ENCODE measurements at places on chromosomes 5 and 9.
A peak's percentile ranks its signal among the peaks of the same experiment; 100 is the strongest.

GRCh38 chr5:119330367-119331183 is 25.2 kb upstream of the TNFAIP8 start:
- H3K4me3 ChIP-seq: peak overlapping the region; percentile 44
- peak overlapping the region; percentile 94 for H3K27ac ChIP-seq
- H3K36me3 ChIP-seq: peaks cover 54% of the 10 kb centered on the region

DNA sequence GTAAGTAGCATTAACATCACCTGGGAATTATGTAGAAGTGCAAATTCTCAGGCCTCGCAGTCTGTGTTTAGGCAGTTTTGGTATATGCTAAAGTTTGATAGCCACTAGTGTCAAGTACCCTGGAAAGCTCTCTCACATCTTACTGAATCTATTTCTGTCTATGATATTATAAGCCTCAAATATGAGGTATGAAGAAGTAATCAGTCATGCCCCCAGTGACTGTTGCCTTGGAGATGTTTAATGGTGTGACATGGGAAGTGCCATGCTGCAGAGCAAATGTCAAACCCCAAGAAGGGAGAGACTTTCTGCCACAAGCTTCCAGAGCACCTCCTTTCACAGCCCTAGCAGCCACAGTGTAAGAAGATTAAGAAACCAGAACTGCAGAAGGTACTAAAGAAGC is 9.8 kb upstream of the PDE8B start:
- H3K4me1 ChIP-seq: peaks cover 2% of the 10 kb centered on the region
- no peak for DNase-seq
- H3K36me3 ChIP-seq: peaks cover 3% of the 10 kb centered on the region
- no peak overlapping the region for H3K4me3 ChIP-seq
- H3K27ac ChIP-seq: no peak overlapping the region
- H3K27me3 ChIP-seq: peaks cover 29% of the 10 kb centered on the region

GRCh38 chr9:80932947-80933780 is 756.2 kb downstream of the TLE1 start:
- no peak overlapping the region for H3K4me3 ChIP-seq
- H3K27me3 ChIP-seq: no peaks in the 10 kb centered on the region
- H3K27ac ChIP-seq: no peak overlapping the region

- H3K36me3 ChIP-seq: peaks cover 13% of the 10 kb centered on the region
- DNase-seq: no peak
- H3K4me3 ChIP-seq: no peak overlapping the region
- H3K27me3 ChIP-seq: no peaks in the 10 kb centered on the region
Observed at GRCh38 chr9:77987880-77988525, 43.6 kb downstream of the GNAQ start.

- H3K36me3 ChIP-seq: peaks cover 3% of the 10 kb centered on the region
- H3K27ac ChIP-seq: no peak overlapping the region
- peaks cover 2% of the 10 kb centered on the region for H3K27me3 ChIP-seq
- no peak overlapping the region for H3K4me3 ChIP-seq
- no peak for DNase-seq
Observed at GRCh38 chr5:134046801-134047686, 42.3 kb upstream of the VDAC1 start.

- H3K27me3 ChIP-seq: peaks cover 2% of the 10 kb centered on the region
- no peak overlapping the region for H3K4me3 ChIP-seq
- DNase-seq: no peak
Observed at GRCh38 chr5:62828742-62829603, 250.4 kb downstream of the LRRC70 start.

- no peaks in the 10 kb centered on the region for H3K27me3 ChIP-seq
- H3K4me3 ChIP-seq: no peak overlapping the region
- no peak for DNase-seq
- no peak overlapping the region for H3K27ac ChIP-seq
- H3K4me1 ChIP-seq: no peaks in the 10 kb centered on the region
- H3K36me3 ChIP-seq: peaks cover 29% of the 10 kb centered on the region
Observed at GRCh38 chr5:109748546-109748945, 58.8 kb downstream of the MAN2A1 start.

GRCh38 chr9:126674365-126675146 is 60.8 kb downstream of the LMX1B start:
- no peak overlapping the region for H3K27ac ChIP-seq
- no peak overlapping the region for H3K4me3 ChIP-seq
- H3K36me3 ChIP-seq: no peaks in the 10 kb centered on the region
- H3K4me1 ChIP-seq: peaks cover 3% of the 10 kb centered on the region

- DNase-seq: no peak
- no peak overlapping the region for H3K4me3 ChIP-seq
- no peak overlapping the region for H3K27ac ChIP-seq
Observed at GRCh38 chr5:120555345-120555744, 91.2 kb downstream of the PRR16 start.

DNA sequence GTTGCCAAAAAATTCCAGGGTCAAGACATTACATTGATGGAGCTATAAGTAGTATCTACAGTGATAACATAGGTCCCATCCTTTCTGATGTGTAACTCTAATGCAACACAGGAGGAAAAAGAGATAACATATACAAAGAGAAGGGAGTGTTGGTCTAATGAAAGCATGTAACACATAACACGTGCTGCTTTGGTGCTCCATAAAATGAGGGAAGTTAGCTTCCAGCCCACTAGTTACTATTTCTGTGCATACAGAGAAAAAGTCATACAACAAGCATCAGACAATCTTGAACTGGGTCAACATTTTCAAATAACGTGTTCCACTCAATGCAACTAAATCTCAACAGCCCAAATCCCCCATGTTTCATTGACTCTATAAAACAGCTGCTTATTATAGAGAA is 11.7 kb downstream of the MLLT3 start:
- peaks cover 64% of the 10 kb centered on the region for H3K4me1 ChIP-seq
- no peak for DNase-seq
- H3K27ac ChIP-seq: no peak overlapping the region
- H3K36me3 ChIP-seq: peaks cover 35% of the 10 kb centered on the region
- H3K27me3 ChIP-seq: no peaks in the 10 kb centered on the region
- no peak overlapping the region for H3K4me3 ChIP-seq

GRCh38 chr5:57906671-57907070 is 424.1 kb upstream of the ACTBL2 start:
- H3K4me1 ChIP-seq: no peaks in the 10 kb centered on the region
- H3K27me3 ChIP-seq: peaks cover 6% of the 10 kb centered on the region
- H3K36me3 ChIP-seq: no peaks in the 10 kb centered on the region
- DNase-seq: no peak

GRCh38 chr9:133122605-133122934 is 1.5 kb upstream of the RALGDS start:
- H3K4me1 ChIP-seq: peaks cover 69% of the 10 kb centered on the region
- H3K27me3 ChIP-seq: no peaks in the 10 kb centered on the region
- peaks cover 4% of the 10 kb centered on the region for H3K36me3 ChIP-seq
- H3K27ac ChIP-seq: peak overlapping the region; percentile 55

DNA sequence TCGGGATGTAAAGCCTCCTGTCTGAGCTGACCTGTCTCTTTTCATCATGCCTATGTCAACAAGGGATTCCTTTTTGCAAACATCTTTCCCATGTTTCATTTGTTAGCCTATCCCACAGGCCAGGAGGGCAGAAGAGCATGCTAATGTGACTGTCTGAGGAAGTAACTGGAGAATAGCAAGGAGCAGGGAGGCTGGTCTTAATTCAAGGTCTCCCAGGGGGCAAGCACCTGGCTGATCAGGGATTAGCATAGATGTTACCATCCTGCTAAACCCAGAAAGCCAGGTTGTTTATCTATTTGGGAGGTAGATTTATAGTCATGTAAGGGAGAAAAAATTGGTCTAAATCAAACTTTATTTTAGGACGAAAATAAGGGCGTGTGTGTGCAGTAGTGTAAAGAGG is 36.7 kb upstream of the MAP1B start:
- no peaks in the 10 kb centered on the region for H3K36me3 ChIP-seq
- H3K27me3 ChIP-seq: peaks cover 4% of the 10 kb centered on the region
- no peak overlapping the region for H3K4me3 ChIP-seq
- DNase-seq: no peak
- no peaks in the 10 kb centered on the region for H3K4me1 ChIP-seq

- DNase-seq: no peak
- no peaks in the 10 kb centered on the region for H3K27me3 ChIP-seq
- no peak overlapping the region for H3K27ac ChIP-seq
- no peaks in the 10 kb centered on the region for H3K36me3 ChIP-seq
- H3K4me1 ChIP-seq: no peaks in the 10 kb centered on the region
- H3K4me3 ChIP-seq: no peak overlapping the region
Observed at GRCh38 chr9:112533660-112534059, 47.0 kb downstream of the KIAA1958 start.

- H3K27me3 ChIP-seq: peaks cover 8% of the 10 kb centered on the region
- H3K4me1 ChIP-seq: no peaks in the 10 kb centered on the region
- no peak overlapping the region for H3K27ac ChIP-seq
- no peaks in the 10 kb centered on the region for H3K36me3 ChIP-seq
- DNase-seq: no peak
Observed at GRCh38 chr5:142206801-142207200, 98.2 kb downstream of the NDFIP1 start.

DNA sequence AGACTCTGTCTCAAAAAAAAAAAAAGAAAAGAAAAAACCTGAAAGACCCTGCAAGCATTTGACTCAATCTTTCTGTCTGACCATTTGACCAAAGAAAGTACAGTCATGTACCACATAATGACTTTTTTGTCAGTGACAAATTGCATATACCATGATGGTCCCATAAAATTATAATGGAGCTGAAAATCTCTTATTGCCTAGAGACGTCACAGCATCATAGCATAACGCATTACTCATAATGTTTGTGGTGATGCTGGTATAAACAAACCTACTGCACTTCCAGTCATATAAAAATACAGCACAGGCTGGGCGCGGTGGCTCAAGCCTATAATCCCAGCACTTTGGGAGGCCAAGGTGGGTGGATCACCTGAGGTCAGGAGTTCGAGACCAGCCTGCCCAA is 10.5 kb downstream of the ECM2 start:
- H3K27me3 ChIP-seq: no peaks in the 10 kb centered on the region
- no peak overlapping the region for H3K27ac ChIP-seq
- no peaks in the 10 kb centered on the region for H3K4me1 ChIP-seq
- DNase-seq: no peak
- no peak overlapping the region for H3K4me3 ChIP-seq
- H3K36me3 ChIP-seq: no peaks in the 10 kb centered on the region

DNA sequence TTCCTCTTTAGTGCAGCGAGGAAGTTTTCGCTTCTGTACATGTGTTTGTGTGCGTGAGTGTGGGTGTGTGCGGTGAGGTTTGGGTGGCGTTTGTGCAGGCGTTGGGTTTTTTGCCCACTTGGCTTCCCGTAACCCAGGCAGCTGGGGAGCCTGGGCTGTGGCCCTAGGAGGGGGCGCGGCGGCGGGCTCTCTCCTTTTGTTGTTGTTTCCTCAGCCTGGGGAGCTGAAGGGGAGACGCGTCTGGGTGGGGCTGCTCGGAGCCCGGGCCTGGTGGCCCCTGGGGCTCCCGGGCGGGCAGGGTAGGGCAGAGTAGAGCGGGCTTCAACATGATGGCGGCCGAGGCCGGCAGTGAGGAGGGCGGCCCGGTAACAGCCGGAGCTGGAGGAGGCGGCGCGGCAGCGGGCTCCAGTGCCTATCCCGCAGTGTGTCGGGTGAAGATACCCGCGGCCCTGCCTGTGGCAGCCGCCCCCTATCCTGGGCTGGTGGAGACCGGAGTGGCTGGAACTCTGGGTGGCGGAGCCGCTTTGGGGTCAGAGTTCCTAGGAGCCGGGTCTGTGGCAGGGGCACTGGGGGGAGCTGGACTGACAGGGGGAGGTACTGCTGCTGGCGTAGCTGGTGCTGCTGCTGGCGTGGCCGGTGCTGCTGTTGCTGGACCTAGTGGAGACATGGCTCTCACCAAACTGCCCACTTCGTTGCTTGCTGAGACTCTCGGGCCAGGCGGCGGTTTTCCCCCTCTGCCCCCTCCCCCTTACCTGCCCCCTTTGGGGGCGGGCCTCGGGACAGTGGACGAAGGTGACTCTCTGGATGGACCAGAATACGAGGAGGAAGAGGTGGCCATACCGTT is 665 bp downstream of the RASA1 start:
- peaks cover 3% of the 10 kb centered on the region for H3K27me3 ChIP-seq
- H3K4me3 ChIP-seq: peak overlapping the region; percentile 95
- peak overlapping the region; percentile 96 for H3K27ac ChIP-seq
- peaks cover 22% of the 10 kb centered on the region for H3K36me3 ChIP-seq
- DNase-seq: peak; percentile 76

DNA sequence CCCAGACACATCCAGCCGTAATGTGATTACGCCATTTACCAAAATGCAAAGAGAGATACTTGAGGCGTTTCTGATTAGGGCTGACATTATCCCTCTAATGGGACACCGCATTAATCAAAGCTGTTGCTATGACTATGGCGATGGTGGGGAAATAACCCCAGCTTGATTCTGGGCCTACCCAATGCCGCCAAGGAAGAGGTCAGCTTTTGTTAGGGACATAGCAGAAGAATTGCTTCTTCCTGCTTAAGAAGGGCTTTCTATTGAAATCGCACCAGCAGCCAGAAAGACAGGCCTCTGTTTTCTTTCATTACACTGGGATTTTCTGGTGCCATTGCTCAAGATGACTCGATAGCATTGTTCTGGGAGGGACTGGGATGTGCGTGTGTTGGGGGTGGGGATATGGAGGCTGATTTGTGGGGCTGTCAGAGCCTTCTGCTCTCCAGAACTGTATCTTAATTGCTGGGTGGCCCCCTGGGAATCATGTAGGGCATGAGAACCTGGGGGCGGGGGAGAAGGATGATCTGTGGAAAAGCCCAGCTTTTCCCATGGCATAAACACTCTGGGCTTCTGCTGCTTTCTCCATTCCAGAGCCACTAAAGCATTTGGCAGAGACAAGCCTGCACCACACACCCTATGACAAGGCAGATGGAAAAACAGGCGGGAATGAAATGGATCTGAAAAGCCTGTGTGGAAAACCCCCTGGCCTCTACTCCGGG is 106.5 kb upstream of the RAD23B start:
- H3K27ac ChIP-seq: no peak overlapping the region
- peaks cover 14% of the 10 kb centered on the region for H3K27me3 ChIP-seq
- H3K4me3 ChIP-seq: no peak overlapping the region
- H3K36me3 ChIP-seq: no peaks in the 10 kb centered on the region

DNA sequence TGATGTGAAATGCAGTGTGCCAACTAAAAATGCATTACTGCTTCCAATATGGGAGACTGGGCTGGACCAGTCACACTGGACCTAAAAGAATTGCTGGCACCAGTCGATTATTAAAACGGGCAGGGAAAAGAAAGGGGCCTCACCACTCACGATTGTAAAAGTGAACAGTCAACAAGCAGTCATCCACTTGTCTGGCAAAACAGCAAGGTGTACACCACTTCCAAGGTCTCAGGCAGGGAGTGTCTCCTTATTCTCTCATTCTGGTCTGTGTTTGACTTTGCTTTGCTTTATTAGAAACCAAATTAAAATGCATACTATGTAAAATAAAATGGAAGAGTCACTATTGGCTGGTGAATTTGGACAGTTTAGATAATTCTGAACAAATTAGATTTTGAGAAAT is 57.8 kb upstream of the TRPM3 start:
- no peaks in the 10 kb centered on the region for H3K27me3 ChIP-seq
- H3K4me3 ChIP-seq: no peak overlapping the region
- H3K4me1 ChIP-seq: no peaks in the 10 kb centered on the region
- no peak for DNase-seq
- no peaks in the 10 kb centered on the region for H3K36me3 ChIP-seq

DNA sequence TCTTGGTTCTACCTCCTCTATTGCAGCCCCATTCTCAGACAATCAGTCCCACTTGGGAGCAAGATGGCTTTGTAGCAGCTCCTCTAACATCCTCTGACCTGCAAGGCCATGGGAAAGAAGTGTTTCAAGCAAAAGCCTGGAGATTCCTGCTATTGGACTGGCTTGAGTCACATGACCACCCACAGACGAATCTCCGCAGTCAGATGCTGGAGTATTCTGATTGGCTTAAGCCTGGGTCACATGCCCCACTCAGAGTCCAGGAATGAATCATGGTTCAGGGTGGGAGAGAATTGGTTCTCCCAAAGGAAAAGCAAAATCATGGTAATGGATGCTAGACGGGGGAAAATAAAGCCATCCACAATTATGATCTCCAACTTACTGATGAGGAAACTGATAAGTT is 22.6 kb upstream of the LMX1B start:
- DNase-seq: no peak
- no peak overlapping the region for H3K27ac ChIP-seq
- no peak overlapping the region for H3K4me3 ChIP-seq
- no peaks in the 10 kb centered on the region for H3K36me3 ChIP-seq
- H3K27me3 ChIP-seq: peaks cover 32% of the 10 kb centered on the region
- H3K4me1 ChIP-seq: no peaks in the 10 kb centered on the region

Measured in activated CD4-positive, alpha-beta T cell treated with anti-CD3 and anti-CD28 coated beads, Interleukin-2, amount 10 ng/mL, durations not matched to agents 7 days and 5 days (primary cell).